Naive thymus-derived CD4-positive, alpha-beta T cell (primary cell): ENCODE measurements at places on chromosomes 5 and 9. TPM values are rescaled to one million over a fixed set of nuclear protein-coding genes. Genes with fewer than 3 reads are reported as not detected.

TMEM232 gene
- total RNA-seq, result 3.0 TPM

PCDHAC2 gene
- total RNA-seq, result not detected

LIX1 gene
- not detected for total RNA-seq

HRCT1 gene
- not detected for total RNA-seq

LCN15 gene
- not detected for total RNA-seq

NRARP gene
- total RNA-seq, result 1.7 TPM

PAEP gene
- not detected for total RNA-seq

PCDHGB2 gene
- total RNA-seq, result 0.24 TPM

DEPDC1B gene
- 0.27 TPM for total RNA-seq

HAVCR1 gene
- 9.1 TPM for total RNA-seq

HACD4 gene
- 13.6 TPM for total RNA-seq

DIPK1B gene
- 1.6 TPM for total RNA-seq

C5 gene
- total RNA-seq, result 2.0 and 2.6 TPM in 2 replicates

IL33 gene
- not detected for total RNA-seq

SPINK4 gene
- total RNA-seq, result not detected

CRHBP gene
- not detected for total RNA-seq

DHX29 gene
- 15.9 TPM for total RNA-seq

ELAVL2 gene
- total RNA-seq, result not detected

CCL28 gene
- total RNA-seq, result 23.1 TPM

FCN2 gene
- not detected for total RNA-seq

ORM2 gene
- total RNA-seq, result not detected

ARHGAP26 gene
- total RNA-seq, result 29.1 TPM

IL11RA gene
- 76.6 and 81.7 TPM in 2 replicates for total RNA-seq

HINT2 gene
- total RNA-seq, result 14.3 TPM

LAMC3 gene
- total RNA-seq, result 9.2 TPM

TNFSF8 gene
- 31.5 TPM for total RNA-seq

ANKRD33B gene
- total RNA-seq, result 1.5 TPM

ZBTB43 gene
- 19.7 and 27.3 TPM in 2 replicates for total RNA-seq

TMEM171 gene
- 0.39 TPM for total RNA-seq

TAF11L10 gene
- not detected for total RNA-seq

ADGRD2 gene
- total RNA-seq, result not detected

GPX8 gene
- not detected for total RNA-seq

MEGF9 gene
- total RNA-seq, result 11.3 TPM

ADAMTS2 gene
- not detected in 2 replicates for total RNA-seq

SLC34A1 gene
- not detected for total RNA-seq
